ENCODE measurements at places on chromosomes 3 and 15.

GRCh38 chr3:128996726-128997125 is 2.9 kb upstream of the CFAP92 start:
- no peak for DNase-seq

DNA sequence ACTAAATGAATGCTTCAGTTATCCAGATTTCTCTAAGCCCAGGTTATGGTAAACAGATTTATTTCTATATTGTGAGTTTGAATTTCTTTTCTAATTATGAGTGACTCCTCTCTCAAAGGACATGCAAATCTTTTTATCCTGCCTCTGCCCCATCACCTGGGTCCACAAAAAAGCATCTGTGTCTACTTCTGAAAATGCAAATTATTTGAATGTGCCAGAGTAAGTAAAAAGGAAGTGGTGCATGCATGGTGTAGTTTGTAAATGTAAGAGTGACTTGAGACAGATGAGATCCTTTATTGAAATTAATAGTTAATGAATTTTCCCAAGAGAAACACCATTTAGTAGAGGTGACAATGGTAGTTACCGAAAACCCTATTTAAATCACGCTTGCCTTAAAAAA is 26.9 kb downstream of the MCTP2 start:
- no peak for DNase-seq

GRCh38 chr15:74242441-74243185 is 6.5 kb downstream of the CCDC33 start:
- no peak for DNase-seq

DNA sequence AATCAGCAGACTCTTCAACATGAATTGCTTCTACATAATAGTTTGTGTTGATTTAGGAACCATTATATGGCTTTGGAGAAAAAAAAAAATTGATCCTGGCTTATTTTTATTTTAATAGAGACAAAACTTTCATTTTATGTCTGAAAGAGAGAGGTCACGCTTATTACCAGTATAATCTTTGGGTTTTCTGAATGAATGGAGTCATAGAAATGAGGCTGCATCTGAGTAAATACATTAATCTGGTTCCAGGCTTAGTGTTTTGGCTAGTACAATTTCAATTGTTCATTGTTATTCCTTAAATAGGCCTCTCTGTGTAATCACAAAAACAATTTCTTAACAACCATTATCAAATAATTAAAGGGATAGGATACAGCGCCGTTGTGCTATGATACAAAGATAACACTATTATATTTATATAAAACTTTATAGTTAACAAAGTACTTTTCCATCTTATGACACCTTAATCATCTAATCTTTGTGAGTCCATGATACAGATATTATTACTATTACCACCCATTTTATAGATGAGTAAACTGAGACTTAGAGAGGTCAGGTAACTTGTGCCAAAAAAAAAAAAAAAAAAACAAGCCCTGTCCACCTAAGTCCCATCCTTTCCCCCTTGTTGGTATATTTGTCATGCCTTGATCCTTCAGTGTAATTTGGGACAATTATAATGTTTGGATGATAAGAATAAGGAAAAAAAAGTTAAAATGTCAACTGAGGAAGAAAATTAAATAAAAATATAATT is 41.8 kb upstream of the GOLM2 start:
- no peak for DNase-seq

DNA sequence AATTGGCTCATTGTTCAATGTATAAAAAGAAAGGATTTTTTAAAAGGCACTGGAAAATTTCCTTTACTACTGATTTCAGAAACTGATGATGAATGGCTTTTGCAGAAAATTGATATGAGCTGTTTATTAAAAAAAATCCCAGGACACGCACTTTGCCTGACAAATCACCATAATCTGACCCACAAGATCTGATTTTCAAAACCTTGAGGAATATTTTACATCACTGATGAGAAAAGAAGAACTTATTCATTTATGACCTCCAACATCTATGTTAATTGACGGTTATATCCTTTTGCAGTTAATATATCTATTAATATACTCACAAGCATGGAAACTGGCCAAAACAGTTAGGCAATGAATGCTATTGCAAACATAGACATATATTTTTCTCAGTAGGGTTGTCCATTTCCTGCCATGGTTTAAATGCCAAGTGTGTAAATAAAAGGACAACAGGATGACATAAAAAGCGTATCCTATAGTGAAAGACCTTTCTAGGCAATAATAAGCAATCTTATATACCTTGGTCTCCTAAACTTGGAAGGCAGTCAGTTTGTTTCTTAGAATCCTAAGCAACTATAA is 109.7 kb upstream of the SLC7A14 start:
- no peak for DNase-seq

DNA sequence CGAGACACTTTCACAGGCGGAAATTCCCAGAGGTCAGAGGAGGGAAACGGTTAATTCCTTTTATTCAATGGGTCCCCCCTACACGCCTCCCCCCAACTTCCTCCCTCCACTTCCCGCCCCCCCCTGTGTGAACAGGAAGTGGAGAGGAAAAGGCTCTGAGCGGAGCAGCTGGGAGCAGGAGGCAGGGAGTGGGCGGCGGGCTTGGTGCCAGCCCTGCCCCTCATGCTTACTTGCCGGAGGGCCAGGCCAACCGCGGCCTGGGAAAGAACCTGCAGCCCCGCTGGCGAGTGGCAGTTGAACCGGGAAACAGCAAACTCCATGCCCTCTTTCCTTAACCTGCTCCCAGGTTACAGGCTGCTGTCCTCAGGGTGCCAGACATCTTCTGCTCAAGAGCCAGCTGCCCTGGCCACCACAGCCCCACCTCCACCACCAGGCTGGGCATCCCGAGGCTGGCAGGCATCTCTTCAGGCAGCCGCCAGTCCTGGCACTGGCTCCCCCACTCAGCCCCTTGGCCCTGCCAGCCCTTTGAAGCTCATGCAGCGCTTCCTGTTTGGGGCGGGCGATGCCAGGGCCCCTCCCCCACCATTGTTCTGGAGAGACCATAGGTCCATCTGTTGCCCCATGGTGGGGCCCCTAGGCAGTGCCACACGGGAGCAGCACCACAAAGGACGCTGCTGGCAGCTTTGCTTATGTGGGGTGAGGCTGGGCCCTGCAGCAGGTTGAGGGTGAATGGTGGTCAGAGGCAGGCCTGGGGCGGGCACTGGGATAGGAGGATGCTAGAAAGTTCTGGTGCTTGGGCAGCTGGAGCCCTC is 12.9 kb downstream of the VPS18 start:
- peak; percentile 69 for DNase-seq

DNA sequence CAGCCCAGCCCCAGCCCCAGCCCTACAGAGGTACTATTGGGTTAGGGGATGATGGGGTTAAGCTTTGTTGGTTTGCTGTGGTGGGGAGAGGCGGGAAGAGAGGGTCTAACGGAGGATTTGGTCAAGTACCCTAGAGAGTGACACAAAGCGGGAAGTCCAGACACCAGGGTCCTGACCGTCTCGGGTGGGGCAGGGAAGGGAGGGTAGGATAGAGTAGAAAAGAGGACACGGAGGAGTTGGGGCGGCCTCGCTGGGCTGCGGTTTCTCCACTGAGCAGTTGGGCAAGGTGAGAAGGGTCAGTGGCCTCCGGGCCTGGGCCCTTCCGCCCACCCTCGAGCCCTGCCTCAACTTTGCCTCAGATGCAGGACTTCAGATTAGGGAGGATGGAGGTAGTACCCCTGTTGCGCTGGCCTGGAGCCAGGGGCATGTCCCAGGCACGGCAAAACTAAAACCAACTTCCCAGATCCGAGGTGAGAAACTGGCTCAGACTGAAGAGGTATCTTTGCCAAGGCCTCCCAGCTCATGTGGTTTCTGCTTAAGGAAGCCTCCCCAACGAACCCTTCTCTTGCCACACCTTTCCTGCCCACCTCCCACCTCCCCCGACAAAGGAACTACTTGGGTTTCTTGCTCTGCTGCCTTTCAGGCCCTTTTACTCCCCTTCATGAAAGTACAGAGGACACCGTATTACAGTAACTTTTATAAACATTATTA is 551 bp downstream of the PML start:
- DNase-seq: peak; percentile 37

- DNase-seq: peak; percentile 6
Measured at GRCh38 chr3:141646760-141647561, 91.1 kb upstream of the RNF7 start.

DNA sequence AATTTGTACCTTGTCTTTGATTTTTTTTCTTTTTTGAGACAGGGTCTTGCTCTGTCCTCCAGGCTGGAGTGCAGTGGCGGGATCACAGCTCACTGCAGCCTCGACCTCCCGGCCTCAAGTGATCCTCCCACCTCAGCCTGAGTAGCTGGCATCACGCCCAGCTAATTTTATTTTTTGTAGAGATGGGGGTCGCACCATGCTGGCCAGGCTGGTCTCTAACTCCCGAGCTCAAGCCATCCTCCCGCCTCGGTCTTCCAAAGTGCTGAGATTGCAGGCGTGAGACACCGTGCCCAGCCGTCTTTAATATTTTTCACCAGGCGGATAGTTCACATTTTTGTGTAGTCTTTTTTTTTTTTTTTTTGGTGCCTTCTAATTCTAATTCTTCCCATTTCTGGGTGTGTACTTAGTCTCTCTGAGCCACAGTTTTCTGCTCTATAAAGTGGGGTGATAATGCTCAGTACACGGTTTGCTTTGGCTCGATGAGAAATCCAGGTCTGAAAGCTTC is 528 bp upstream of the TATDN2 start:
- no peak for DNase-seq

GRCh38 chr15:49712846-49713450 is 92.1 kb downstream of the DTWD1 start:
- DNase-seq: no peak

GRCh38 chr3:37283011-37283410 is 108.6 kb upstream of the LRRFIP2 start:
- DNase-seq: no peak

DNA sequence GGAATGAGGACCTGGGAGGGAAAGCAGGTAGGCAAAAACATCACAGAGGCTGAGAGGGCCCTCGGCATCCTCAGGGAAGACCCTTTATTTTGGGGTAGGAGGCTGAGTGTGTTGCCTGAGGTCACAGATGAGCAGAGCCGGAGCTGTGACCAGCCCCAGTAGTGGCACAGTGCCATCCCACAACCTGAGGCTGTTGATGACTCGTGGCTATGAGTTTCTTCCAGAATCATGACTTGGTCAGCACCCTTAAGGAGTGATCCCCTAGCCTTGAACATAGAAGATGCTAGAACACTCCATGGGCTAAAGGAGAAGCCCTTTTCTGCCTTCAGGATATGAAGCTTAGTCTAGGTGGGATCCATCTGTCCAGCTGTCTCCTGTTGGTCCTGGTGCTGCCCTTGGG is 19.5 kb upstream of the CXCR6 start:
- DNase-seq: no peak

- no peak for DNase-seq
Measured at GRCh38 chr3:173284301-173284700, 113.2 kb upstream of the NLGN1 start.

DNA sequence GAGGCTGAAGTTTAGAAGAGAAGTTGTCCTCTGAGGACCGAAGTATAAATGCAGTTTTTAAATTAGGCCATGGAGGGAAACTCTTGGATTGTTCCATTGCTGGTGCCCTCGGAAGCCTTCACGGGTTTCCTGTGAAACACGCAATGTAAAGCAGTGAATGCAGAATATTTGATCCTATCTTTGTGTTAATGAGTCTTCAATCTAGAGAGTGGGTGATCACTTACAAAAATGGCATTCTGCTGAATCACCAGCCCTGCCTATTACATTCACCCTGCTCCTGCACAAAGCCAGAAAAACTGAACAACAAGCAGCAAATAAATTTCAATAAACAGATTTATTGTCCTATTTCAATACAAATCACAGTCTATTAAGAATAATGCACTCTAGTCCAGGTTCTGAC is 1063.9 kb downstream of the FHIT start:
- no peak for DNase-seq

DNA sequence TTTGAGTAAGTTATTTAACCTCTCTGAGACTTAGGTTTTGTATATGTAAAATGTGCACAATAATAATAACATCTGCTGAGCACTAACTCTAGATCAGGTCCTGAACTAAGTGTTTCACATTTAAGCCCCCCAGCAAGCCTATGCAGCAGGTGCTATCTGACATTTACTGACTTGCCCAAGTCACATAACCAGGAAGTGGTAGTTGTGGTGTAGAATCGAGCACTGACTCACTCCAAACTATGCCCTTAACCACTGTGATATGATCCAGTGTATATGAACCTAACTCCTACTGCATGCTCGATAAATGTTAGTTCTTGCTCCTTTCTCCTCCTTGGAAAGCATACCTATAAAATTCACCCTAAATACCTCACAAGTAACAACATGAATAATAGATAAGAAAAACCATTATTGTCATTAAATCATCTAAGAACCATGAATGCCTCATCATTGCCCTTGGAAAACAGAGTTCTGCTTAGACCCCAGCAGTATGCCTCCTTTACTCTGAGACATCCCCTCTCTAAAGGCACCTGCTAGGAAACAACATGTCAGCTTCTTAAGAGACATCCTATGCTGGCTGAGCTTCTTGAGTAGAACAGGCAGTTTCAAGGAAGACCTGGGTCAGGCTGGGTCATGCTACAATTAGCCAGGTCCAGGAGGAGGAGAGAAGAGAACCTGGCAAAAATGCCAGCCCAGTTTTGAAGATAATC is 3.0 kb upstream of the SHC4 start:
- DNase-seq: peak; percentile 34

- DNase-seq: no peak
Measured at GRCh38 chr15:70035051-70035718, 62.5 kb downstream of the TLE3 start.

GRCh38 chr3:175002732-175003143 is 143.6 kb downstream of the NAALADL2 start:
- DNase-seq: no peak

- DNase-seq: no peak
Measured at GRCh38 chr15:26243382-26243781, 380.3 kb upstream of the ATP10A start.

DNA sequence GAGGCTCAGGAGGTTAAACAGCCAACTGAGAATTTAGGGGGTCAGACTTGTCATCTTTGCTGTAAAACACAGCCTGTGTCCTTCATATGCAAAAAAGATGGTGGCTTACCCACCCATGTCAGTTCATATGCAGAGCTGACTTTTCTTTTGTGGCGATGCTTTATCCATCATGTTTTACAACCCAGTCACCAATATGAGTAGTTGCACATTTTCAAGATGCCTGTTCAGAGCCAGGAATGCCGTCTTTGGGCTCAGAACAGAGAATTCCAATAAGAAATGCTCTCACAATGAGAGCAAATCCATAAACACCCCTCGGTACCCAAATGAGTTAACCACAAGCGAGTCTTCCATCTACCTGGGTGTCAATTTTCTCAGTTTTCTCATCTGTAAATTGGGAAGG is 83.6 kb downstream of the TIGIT start:
- no peak for DNase-seq

DNA sequence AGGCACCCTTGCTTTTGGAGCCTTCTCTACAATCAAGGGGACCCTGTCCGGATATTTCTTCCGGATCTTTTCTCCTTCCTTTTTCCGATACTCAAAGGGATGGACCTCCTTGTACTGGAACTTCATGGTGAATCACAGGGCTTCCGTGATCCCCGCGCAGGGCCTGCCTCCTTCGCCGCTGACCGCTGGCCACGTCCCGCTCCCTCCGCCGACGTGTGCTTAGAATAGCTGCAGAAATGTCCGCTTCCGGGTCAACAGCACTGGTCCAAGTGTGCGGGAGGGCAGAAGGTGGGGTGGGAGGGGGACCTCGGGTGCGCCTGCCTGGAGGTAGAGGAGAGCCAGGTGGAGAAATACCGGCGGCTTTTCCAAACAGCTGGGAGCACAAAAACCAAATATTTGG is 3.0 kb upstream of the ZNF774 start:
- DNase-seq: no peak

GRCh38 chr3:21979706-21980105 is 228.7 kb upstream of the ZNF385D start:
- DNase-seq: no peak

GRCh38 chr3:150412561-150413231 is 4.6 kb downstream of the TSC22D2 start:
- DNase-seq: peak; percentile 20

- peak; percentile 33 for DNase-seq
Measured at GRCh38 chr15:85543741-85544155, 163.3 kb downstream of the AKAP13 start.
